ENCODE measurements at places on chromosomes 5 and 9.

DNA sequence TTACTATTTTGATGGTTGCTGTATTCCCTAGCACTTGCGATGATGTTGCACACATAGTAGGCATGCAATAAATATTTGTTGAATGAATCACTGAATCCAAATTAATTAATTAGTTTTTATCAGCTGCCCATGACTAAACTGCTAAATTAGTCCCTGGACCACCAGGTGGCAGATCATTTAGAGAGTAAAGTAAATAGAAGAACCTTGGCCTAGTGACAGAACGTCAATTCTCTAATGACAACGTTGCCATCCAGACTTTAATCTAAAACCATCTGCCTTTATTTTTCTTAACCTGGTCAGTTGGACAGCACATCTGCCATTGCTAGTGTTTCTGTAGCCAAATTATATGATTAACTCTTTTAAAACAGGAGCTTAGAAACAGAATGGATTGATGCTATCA is 457.5 kb downstream of the KIF4B start:
- DNase-seq, result no peak

- DNase-seq, result no peak
Observed at GRCh38 chr9:92185681-92186080, 70.5 kb upstream of the SPTLC1 start.

- no peak for DNase-seq
Observed at GRCh38 chr9:12760758-12761157, 14.1 kb upstream of the LURAP1L start.

DNA sequence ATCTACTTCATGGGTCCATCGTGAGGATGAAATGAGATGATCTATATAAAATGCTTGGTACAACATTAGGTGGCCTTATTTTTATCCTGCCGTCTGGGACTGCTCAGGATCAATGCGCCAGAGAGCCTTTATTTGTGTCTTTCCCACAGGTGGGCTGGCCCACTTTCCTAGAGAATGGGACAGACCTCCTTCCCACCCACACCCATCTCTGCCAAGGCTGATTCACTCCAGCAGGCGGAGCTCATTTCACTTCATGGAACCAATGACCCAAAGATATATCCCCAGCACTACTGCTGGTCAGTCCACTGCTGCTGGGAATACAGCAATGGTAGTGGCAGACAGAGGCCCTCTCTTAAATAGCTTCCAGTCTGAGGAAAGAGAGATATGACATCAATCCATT is 35.7 kb downstream of the TGFBI start:
- no peak for DNase-seq

DNA sequence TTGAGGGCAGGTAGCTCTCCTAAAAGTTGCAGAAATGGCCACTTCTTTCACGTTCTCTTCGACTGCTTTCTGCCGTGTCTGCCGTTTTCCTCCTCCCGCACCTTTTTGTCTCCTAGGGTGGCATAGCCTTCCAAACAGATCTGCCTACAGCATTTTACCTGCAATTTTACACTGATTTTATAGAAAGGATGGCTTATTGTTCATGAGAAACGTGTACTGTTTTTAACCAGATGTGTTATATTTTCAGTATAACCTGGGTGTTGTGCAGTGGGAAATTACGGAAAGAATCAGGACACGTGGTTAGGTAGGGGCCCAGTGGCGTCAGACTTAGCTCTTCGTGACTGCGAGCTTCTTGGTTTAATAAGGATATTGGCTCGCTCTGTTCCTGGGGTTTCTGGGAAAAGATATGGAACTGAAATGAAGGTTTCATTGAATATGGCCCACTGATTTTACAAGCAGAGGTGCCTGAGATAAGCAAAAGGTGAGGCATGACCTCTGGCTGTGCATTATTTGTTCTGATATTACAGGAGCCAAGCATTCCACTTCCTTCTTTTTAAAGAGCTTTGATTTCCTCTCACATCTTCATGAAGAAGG is 43.7 kb upstream of the PRSS3 start:
- DNase-seq, result no peak

DNA sequence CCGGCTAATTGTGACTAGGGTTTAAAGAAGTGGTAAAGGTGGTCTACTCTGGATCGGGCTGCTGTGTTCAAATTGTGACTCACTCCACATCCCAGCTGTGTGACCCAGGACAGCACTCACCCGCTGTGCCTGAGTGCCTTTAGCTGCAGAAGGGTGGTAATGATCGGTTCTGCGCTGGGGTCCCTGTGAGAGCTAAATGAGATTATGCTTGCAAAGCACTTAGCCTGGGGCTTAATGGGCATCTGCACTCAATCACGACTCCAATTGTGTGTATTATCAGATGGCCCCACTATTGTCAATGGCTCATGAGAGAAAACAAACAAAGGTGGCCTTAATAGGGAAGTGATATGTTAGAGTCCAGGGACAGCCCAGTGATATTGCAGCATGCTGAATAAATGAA is 25.1 kb upstream of the TBC1D2 start:
- no peak for DNase-seq

GRCh38 chr9:132411091-132411508 is 1.1 kb downstream of the CFAP77 start:
- peak; percentile 62 for DNase-seq

DNA sequence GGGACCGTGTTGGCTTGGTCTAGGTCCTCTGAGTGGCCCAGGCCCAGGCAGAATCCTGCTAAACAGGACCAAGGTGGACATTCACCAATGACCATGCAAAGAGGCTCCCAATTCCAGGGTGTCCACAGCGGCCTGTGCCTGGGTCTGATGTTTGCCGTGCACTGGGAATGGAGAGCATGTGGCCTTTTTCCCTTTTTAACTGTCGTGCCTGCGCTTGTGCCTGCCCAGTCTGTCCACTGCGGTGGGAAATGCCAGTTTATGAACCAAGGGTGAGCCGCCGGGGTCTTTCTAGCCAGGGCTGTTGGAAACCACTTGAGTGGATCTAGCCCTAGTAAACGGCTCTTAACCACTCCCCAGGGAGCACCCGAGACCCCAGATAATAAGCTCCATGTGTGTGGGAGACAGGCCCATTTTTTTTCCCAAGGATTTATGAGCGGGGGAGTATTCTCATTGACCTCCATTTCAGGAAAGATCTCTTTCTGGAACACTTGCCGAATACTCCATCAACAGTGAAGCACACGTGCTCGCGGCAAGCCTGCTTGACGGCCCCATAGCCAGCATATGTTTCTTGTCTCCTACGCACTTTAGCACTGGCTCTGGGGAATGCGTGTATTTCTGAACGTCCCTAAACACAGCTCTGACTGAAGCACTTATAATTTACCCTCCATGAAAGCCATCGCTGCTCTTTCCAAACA is 93.2 kb upstream of the PHYKPL start:
- DNase-seq, result no peak

DNA sequence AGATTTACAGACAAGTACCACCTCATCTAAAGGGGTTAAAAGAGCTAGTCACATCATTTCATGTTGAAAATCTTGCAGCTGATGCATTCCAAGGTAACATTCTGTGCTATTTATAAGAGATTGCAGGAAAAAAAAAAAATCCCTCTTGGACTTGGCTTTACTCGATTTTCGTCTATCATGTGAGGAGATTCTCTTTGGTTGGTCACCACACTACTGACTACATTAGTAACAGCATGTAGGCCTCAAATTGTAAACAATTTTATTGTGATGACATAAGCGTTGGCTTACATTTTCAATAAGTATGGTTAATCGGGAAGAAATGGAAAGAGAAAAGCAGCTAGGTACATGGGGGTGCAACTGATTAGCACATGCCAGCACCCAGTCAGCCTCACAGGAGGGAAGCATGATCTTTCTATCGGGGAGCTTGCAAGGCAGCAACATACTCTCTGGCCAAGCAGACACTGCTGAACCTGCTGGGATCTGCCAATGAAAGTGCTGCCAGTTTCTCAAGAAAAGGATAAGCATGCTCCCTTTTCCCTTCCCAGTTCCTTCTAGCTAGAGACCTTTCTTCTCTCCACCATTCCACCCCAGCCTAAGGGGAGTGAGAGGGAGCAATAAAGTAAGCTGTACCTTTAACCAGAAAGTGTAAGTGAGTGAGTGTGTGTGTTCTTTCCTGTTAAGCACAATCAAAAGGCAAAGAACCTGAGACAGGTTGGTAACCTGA is 7.5 kb downstream of the NREP start:
- no peak for DNase-seq

GRCh38 chr9:6410633-6411032 is 2.4 kb upstream of the UHRF2 start:
- no peak for DNase-seq

- DNase-seq, result no peak
Observed at GRCh38 chr5:110203661-110204060, 513.9 kb downstream of the MAN2A1 start.

- DNase-seq, result no peak
Observed at GRCh38 chr5:146048994-146049703, 56.2 kb downstream of the PLAC8L1 start.

DNA sequence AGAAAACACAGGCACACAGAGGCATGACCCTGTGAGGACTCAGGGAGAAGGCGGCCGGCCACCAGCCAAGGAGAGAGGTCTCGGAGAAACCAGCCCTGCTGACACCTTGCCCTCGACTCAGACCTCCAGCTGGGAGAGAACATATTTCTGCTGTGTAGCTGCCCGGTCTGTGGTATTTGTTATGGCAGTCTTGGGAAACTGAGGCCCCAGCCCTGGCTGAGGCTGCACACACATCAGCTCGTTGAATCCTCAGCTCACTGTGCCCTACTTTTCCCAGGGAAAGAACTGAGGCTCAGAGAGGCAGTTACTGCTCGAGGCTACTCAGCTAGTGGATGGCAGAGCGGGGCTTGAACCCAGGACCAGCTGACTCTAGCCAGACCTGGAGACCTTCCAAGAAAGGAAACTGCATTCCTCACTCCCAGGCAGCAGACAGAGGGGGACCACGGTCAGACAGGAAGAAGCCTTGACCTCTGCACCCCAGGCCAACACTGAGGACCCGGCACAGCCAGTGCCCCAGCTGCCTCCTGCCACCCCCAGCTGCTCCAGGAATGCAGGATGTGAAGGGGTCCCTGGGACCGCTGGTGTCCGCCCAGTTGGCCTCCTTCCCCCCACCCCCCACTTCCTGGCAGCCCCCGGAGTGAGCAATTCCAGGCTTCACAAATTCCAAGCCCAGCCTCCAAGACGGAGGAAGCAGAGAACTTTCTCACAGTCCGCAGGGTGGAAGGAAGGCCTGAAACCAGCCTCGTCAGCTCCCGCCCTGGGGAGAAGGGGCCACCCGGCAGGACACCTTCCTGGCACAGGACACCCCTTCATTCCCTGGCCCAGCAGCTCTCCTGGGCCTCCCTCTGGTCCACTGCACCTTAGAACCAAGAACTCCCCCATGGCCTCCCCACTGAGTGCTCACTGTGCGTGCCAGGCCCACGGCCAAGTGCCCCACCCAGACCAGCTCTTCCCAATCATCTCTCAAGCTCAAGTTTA is 69.9 kb downstream of the LRSAM1 start:
- DNase-seq, result no peak
